ENCODE measurements at places on chromosomes 1 and 21.

- no peak for DNase-seq
Observed at GRCh38 chr1:76379506-76379905, 305.0 kb downstream of the ST6GALNAC3 start.

GRCh38 chr1:223657978-223658377 lies 7.5 kb downstream of the CAPN8 start:
- no peak for DNase-seq

- DNase-seq, result no peak
Observed at GRCh38 chr1:60280819-60281218, 207.2 kb upstream of the C1orf87 start.

GRCh38 chr1:171965777-171966176 lies 124.5 kb downstream of the DNM3 start:
- DNase-seq, result no peak

DNA sequence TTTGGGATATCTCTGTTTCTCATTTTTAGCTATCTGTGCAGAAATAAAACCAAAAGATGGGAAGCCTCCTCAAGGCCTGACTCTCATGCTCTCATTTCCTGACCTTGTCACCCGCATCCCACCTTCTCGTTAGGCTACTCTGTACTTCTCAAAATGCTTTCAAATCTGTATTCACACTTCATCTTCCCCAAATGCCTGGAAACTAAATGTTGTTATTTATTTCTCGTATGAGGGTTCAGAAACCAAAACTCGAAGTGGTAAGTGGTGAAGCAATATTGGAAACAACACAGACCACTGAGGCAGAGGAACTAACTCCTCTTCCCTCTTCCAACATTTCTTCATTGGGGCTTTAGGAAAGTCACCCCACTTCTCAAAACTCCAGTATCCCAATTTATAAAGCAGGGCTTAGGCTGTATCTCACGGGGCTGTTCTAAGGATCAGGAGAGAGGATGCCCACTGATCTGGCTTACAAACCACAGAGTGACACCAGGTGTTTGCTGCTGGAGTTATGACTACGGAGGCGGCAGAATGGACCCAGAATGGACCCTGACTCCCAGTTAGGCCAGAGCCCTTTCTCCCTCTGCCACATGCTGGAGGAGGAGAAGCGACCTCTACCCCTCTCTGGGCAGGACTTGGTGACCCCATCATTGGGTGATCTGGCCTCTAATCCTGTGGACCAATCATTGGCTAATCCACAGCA lies 3.5 kb downstream of the SLAMF7 start:
- no peak for DNase-seq
